ENCODE measurements at places on chromosomes 5 and 9.

DNA sequence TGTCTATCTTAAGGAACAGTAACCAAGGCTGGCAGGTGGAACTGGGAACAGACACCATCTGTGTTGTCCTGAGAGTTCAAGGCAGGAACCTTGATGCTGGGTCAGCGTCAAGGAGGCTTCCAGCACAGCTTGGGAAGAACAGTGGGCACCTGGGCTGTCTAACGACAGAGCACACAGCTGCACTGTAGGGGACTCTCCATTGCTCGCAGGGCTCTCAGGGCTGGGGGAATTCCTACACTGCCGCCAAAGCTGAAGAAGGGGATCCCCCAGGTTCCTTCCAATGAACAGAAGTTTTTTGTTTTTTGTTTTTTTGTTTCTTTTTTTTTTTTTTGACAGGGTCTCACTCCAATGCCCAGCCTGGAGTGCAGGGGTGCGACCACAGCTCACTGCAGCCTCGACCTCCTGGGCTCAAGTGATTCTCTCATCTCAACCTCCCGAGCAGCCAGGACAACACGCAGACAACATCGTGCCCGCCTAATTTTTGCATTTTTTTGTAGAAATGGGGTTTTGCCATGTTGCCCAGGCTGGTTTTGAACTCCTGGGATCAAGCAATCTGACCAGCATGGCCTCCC lies 81.9 kb downstream of the PTPN3 start:
- no peak for DNase-seq

DNA sequence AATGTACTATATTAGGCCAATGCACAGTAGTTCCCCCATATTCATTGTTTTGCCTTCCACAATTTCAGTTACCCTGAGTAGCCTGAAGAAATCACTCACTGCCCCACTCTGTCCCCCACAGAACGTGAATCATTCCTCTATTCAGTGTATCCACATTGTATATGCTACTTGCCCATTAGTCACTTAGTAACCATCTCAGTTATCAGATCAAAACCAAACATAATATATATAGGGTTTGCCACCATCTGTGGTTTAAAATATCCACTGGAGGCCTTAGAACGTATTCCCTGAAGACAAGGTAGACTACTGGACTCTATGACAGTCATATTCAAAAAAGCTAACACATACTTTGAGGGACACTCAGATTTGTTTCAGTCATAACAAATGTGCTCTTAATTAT lies 465.7 kb upstream of the RGMB start:
- no peak for DNase-seq

DNA sequence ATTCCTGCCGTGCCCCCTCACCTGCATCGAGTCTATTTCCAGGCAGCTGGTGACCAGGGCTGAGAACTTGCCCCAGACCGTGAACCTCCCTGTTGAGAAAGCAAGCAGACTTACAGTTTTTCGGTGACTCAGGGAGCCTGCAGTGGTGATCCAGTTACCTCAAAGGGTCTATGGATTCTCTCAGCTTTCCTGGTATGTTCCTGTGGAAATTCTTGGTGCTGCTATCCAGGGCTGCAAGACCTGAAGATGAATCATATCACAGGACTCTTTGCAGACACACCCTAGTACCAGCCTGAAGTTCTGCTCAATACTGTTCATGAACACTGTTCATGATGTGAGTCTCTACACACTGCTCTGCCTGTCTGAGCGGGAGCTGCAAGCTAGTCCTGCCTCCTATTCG lies 154.7 kb downstream of the WDR70 start:
- no peak for DNase-seq

GRCh38 chr5:96967400-96967799 lies 31.5 kb downstream of the LNPEP start:
- no peak for DNase-seq

DNA sequence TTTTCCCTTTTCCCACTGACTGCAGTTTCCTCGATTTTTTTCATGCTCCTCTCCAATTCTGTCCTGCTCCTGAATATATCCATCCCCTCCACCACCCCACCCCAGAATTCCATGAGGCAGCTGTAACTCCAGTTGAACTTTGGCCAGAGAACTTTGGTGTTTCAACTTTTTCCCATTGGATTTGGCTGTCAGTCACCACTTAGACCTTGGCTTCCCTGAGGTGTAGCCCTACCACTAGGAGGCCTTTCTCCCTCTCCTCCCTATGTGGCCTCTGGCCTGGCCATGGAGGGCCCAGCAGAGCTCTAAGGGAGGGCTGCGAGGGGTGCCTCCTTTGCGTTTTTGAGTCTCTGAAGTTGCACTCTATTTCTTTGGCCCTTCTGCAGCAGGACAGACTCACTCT lies 261.3 kb downstream of the PIK3R1 start:
- no peak for DNase-seq

DNA sequence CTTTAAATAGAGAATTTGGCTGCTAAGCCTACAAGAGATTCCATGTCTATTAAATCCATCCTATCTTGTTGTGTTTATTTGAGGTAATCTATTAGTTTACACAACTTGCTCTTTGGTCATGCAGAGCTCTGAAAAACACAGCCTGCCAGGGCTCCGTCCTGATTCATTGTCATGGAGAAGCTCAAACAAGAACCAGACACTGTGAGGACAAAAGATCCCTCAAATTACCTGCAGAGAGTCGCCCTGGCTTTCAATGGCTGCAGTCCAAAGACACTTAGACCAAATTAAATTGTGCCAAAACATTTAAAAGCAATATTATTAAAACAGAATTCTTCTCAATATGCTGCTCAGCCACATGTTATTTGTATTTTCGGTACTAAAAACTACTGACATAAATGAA lies 60.1 kb downstream of the CDH18 start:
- no peak for DNase-seq

Measured in GM12891 (cell line).